Right cardiac atrium (tissue), 5 donors: ENCODE measurements at places on chromosomes 4 and X. TPM values are rescaled to one million over a fixed set of nuclear protein-coding genes. Genes with fewer than 3 reads are reported as not detected.

GRCh38 chr4:81346719-81347118 lies 125.0 kb downstream of the RASGEF1B start:
- no peak for DNase-seq

DNA sequence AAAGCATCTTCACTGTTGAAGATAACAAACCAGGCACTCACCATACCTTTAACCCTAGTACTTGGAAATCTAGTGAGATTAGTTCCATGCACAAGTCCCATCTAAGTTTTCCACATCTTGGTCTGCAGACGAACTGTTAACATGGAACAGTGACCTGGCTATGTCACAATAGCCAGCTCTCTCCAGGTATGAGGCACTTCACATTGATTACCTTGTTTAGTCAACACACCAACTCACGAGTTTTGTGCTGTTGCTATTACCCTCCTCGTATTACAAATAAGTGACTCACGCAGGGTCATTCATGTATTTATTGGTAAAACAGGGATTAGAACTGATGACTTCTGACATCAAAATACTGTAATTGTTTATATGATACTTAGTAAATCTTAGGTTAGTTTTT lies 36.4 kb upstream of the FRAS1 start:
- no peak for DNase-seq

DNA sequence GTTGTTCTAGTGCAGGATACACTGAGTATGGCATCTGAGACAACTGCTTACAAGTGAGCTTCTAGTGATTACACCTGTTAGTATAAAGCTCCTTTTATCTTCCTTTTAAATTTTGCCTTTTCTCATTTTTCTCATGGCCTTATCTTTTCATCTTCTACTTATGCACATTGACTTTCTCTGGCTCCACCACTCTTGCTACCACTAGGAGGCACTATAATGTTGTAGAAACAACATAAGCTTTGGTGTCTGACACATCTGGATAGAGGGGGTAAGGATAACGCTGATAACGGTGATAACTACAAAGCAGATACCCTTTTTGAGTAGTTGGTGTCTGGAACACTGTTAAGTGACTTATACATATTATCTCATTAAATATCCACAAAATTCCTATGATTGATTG lies 187.4 kb upstream of the TEX13C start:
- no peak for DNase-seq

The FRMPD3 gene
- 0.31 TPM for total RNA-seq

- DNase-seq = no peak
Measured at GRCh38 chr4:54359919-54360650, 131.0 kb downstream of the PDGFRA start.

DNA sequence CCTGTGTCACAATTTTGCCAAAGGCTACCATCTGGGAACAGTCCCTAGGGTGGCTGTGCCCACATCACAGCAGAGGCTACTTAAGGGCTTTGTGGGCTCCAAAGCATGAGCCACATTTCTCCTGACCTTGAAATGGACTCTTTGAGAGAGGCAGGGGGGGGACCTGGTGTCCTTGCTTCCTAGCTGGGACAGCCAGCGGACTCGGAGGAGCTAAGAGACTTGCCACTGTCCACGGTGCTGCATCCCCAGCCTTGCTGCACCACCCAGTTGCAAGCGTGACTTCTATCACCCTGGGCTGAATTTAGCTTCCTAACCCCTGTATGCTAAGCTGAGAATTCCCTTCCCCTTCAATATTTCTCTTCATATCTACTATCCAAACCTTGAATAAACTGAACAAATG lies 99.0 kb downstream of the PHKA2 start:
- no peak for DNase-seq

The DNAAF6 gene
- not detected for total RNA-seq

The PPEF2 gene
- total RNA-seq = not detected

- no peak for DNase-seq
Measured at GRCh38 chrX:100650841-100651240, 6.8 kb downstream of the SRPX2 start.

The TNIP3 gene
- total RNA-seq = not detected

GRCh38 chrX:68718443-68718820 lies 71.0 kb downstream of the STARD8 start:
- DNase-seq = no peak

The PCDH10 gene
- 1.1 TPM for total RNA-seq

The ARX gene
- not detected for total RNA-seq

DNA sequence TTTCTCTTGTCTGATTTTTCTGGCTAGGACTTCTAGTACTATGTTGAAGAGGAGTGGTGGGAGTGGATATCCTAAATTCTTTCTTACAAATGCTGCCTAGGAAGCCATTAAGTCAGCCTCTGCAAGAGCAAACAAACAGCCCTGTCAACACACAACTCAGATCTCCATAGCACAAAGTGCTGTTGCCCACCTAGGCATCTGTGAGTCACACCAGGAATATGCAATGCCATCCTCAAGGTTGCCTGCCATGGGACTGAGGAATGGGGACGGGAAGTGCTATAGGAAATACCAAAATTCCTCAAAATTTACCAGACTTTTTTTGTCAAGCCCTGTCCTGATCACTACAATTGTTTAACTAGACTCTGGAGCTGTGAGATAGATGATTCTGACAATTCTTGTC lies 466.9 kb downstream of the FSTL5 start:
- no peak for DNase-seq

DNA sequence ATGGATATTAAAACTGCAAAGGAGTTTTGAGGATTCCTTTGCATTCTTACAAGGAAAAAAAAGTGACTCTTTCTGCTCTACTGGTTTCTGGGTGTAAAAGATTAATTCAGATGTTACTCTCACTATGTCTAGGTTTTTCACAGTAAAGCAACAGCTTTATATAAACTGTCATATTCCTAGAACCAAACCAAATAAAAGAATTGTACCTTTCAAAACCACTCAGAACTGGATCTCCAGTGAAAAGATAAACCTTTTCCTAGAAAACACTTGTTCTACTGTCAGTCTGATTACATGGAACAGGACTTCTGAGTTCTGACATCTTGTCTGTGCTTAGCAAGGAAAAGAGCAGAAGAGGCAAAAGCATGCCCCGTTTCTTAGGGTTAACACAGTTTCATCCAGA lies 5.0 kb upstream of the PPID start:
- no peak for DNase-seq

The TBC1D9 gene
- 13.6 TPM for total RNA-seq

DNA sequence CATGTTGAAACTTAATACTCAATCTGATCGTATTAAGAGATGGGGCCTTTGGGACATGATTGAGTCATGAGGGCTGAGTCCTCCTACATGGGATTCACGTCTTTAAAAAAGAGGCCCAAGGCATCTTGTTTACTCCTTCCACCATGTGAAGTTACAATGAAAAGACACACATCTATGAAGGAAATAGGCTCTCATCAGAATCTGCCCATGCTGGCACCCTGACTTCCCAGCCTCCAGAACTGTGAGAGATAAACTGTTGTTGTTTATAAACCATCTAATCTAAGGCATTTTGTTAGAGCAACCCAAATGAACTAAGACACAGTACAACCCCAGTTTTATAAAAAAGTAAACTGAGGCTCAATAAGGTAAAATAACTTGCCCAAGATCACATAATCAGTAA lies 32.3 kb downstream of the PPP3CA start:
- no peak for DNase-seq

GRCh38 chr4:150322646-150323045 lies 244.4 kb downstream of the DCLK2 start:
- no peak for DNase-seq
